ENCODE measurements at places on chromosomes 4 and X.
A peak's percentile ranks its signal among the peaks of the same experiment; 100 is the strongest.

DNA sequence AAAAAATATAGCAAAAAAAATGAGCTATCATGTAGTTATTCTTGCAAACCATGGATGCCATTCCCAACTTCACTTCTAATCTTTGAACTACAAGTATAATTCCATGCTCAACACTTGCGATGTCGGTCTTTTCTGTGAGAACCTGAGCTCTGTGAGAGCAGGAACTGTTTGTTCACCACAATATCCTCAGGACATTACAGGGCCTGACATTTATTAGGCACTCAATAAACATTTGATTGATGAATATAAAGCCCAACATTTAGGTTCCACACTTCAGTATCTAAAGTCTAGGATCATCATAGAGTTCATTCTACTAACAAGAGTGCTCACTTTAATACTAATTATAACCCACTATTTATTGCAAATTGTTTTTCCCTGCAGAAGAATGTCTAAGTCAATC, 211.6 kb upstream of the FAM241A start:
- DNase-seq = no peak

DNA sequence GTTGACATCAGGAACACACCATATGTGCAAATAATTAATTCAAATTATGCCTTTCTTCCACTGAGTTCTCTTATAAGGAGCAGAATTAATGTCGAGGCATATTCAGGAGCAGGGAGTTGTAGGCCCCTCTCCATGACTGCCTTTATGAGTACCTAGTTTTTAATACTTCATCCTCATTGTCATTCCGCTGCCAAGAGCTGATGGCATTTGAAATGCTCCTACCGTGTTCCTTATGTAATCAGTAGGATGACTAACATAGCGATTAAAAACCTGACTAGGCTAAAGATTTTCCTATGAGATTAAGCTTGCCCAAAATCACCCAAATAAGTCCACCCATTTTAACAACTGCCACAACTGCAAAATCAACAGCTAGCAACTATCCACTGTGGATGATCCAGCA, 220.6 kb downstream of the DHX15 start:
- no peak for DNase-seq

DNA sequence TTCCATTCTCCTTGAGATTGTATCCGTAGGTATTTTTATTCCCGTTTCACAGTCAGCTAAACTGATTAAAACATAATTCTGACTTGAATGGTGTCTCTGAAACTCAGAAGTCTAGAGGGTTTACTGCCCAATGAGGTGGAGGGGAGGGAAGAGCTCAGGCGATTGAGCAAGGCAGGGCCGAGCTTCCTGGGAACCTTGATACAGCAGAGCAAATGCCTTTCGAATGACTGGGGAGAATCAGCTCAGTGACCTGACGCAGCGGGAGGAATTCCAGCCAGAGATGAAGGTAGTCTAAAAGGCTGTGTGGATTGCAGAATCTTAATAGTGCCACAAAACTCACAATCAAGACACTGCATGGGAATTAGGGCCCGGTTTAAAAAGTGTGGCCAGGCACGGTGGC, 233.6 kb downstream of the EVC2 start:
- no peak for DNase-seq

- DNase-seq = no peak
These were observed 47.6 kb downstream of the MID1IP1 start for GRCh38 chrX:38848671-38849455.

DNA sequence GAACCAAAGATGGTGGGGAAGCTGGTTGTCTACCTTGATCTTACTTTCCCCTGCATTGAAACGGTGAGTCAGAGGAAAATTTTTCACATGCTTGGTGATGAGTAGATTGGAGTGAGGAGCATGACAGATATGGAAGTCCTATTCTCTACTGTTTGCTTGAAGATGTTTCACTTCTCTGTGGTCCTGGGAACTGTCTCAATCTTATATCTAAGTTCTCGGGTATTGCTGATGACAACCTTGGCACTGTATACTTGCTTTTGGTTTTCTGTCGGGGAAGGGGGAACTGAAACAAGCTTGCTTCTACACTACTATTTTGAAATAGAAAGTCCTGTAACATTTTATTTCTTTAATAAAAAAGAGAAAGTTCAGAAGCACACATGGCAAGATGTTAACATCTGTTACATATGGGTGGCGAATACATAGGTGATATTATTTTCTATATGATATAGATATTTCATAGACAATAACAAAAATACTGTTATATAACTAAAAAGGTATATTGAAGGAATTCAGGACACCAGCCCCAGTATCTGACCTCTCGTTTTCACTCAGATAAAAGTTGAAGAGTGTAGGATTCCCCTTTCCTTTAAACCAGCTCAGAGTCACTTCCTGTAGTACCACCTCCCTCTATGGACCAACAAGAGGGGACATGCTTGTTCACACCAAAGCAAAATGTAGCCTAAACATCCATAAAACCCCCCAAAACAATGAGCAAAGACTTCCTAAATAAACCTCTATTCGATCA, 88.8 kb downstream of the FMR1NB start:
- DNase-seq = no peak

GRCh38 chr4:30116401-30116800, 603.8 kb upstream of the PCDH7 start:
- DNase-seq = no peak

GRCh38 chr4:24915121-24915922, 2.5 kb upstream of the CCDC149 start:
- no peak for DNase-seq

DNA sequence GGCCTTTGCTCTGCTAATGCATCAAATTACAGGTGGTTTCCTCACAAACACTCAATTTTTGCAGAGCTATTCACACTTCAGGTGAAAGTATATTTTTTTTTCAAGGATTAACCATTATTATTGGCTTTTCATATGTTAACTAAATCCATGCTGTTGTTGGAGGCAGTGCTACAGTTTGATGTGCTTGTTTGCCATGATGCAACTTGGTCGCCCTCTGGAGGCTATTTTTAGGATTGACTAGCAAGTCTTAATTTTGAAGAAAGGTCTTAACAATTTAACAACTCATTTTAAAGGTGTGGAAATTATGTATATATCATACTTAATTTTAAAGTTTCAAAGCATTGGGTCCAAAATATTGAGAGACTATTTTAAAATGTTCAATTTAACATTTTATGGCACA, 168.8 kb upstream of the FAM47A start:
- DNase-seq = peak; percentile 7

DNA sequence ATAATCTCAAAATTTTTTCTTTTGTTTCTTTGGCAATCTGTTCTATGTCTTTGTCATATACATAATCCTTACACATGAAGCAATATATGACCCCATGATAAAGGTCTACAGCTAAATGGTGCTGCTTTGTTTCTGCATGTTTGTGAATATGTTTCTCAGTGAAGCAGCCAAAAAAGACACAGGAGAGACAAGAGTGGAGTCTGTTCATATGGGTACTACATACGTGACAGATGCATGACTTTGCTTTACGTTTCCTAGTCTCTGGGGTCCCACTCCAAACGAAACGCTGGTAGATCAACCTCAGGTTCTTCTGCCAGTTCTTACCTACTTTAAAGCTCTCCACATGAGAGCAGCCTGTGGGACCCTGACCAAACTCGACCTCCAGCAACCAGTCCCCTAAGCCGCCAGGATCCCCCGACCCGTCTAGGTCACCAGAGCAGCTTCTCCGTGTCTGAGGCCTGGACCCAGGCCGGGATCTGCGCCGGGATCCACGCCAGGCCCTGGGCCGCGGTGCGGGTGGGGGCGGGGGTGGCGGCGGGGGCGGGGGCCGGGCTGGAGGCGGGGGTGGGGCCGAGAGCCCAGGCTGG, 1.5 kb downstream of the USP51 start:
- DNase-seq = no peak

DNA sequence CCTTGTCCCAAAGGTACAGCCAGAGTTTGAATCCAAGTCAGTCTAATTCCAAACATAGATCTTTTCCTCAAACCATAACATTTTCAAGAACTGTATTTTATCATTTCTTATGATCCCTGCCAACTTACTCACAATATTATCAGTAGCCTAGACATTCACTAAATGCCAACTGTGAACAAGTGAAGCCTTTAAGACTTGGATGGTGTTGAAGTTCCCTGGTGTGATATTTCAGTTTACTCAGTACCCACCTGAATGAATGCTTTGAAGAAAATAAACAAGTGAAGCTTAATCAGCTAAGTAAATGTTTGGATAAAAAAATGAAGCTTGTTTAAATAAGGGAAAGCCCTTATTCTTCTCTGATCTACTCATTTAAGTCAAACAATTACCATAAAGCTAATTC, 1028.3 kb downstream of the DMD start:
- DNase-seq = no peak

DNA sequence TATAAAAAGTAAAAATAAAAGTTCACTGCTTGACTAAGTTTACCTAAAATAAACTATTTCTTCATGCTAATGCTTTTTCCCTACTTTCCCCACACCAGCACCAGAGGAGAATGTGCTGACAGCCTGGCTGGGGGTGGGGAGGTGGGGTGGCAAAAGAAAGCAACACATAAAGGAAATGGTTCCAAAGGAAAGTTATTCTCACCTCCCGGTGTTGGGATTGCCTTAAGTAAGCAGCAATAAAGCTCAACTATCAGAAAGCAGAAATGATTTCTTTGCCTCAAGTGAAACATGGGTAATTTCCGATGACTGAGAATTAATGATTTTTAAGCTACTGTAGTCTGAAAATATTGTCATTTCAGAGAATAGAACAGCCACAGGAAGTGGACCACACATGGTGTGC, 84.5 kb upstream of the DKK2 start:
- DNase-seq = no peak

DNA sequence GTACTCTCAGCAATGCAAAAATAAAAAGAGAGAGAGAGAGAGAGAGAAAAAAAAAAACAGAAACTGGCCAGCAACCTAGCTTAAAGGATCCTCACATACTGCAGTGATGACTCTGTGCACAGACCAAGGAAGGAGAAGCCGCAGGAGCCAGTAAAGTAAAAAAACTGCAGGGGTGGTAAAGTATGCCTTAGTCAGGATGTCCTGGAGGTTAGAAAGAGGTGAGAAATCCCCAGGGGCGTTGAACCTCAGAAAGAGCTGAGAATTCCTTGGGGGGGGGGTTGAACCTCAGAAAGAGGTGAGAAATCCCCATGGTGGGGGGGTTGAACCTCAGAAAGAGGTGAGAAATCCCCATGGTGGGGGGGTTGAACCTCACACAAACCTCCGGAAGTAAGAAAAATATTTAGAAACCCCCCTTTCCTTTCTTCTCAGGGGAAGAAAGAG, 48.0 kb downstream of the MAGEA9 start:
- DNase-seq = peak; percentile 11

All from CD4-positive, alpha-beta T cell treated with Interleukin-6 for 4 hours (primary cell).